Activated CD4-positive, alpha-beta T cell treated with anti-CD3 and anti-CD28 coated beads for 24 hours (primary cell): ENCODE measurements at places on chromosomes 12 and 14.

DNA sequence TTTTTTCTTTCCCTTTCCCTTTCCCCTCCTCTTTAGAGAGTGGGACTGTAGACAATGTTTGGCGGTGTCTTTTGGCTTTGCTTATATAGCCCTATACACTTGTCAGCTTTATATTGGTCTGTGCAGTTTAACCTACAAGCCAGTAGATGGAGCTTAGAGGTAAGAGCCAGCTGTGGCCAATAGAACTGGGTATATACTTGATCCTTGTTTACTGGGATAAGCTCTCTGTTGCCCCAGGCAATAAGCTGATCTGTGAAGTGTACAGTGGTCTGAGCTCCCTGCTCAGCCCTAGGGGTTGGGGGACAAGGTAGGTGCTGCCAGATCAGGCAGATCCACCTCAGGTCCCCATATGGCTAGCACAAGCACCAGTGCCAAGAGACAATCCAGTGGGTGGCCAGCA is 434.1 kb downstream of the NOVA1 start:
- no peak for DNase-seq

GRCh38 chr14:21475767-21476522 is 814 bp downstream of the RAB2B start:
- no peak for DNase-seq

DNA sequence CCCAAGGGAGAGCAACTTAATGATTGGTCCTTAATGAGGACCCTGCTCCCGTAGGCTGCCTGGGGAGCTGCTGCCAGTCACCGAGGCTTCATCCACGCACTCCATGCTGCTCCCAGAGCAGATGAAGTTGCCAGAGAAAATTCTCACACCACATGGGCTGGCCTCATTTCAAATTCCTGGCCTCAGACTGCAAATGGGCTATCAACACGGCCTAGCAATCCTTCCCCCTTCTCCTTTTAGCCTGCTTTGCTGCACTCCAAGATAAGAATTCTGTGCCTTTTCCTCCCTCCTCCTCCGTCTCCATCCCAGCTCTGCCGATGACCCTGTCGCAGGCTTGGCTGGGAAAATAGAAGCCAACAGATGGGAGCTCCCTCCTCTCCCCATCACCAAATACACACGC is 10.8 kb upstream of the DGLUCY start:
- no peak for DNase-seq

GRCh38 chr14:92573761-92574498 is 60.3 kb downstream of the RIN3 start:
- no peak for DNase-seq

- no peak for DNase-seq
Observed at GRCh38 chr12:62290846-62291245, 30.6 kb downstream of the USP15 start.

DNA sequence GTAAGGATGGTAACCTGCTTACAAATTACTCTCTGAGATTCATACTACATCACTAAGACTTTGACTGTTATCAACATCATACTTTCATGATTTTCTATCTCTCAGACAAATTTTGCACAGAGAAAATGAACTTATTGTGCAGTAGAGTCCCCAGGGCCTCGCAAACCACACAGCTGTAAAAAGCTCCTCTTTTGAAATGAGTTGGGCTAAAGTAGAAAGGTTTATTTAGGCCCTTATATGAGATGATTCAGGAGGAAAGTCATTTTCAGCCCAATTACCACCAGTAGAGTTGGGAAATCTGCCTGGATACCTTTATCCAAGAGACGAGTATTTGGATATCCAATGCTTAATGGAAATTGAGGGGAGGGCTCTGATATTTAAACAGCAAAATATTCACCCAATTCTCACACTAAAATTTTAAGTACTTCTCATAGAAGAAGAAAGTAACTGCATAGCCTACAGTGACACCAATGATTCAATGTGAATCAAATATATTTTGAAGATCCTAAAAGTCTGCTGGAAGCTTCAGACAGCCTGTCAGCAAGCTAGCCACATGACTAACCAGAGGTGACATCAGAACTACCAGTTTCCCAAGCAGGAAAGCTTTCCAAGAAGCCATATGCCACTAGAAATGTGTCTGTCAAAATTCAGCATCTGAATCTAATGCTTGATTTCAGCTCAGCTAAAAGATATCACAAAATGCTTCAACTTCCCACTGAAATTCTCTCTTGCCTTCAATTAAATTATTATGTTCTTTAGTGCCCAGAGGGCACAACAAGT is 190.1 kb upstream of the SYT1 start:
- DNase-seq, result no peak

GRCh38 chr14:71193663-71194062 is 286.4 kb downstream of the PCNX1 start:
- DNase-seq, result no peak

DNA sequence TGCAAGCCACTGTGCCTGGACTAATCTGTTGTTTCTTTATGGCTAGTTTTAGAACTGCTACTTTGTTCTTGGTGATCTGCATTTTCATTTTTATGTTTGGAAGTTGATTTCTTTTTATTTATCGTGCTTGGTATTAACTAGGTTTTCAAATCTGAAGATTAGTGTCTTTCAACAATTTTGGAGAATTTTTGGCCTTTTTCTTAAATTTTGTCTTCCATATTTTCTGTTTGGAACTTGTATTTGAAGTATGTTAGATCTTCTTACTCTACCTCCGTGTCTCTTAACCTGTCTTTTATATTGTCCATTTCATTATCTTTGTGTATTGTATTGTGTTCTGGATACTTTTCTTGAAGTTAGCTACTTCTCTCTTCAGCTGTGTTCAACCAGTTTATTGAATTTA is 9.5 kb downstream of the FRS2 start:
- DNase-seq, result no peak

DNA sequence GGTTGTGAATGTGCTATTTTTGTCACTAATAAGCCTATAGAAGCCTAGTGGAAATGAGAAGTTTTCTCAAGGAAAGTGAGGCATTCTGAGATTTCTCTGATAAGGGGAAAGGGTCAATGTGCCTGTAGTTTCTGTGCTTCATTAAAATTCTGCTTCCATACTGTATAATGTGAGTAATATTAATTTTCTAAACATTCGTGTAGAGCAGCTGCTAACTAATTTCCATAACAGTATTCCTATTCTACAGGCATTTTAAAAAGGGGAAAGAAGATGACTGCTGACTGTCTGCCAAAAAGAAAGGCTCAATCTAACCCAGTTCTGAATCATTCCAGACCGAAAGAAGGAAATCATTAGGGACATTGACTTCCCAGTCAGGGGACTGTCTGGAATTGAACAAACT is 293.3 kb upstream of the TMPO start:
- DNase-seq, result no peak

- peak; percentile 67 for DNase-seq
Observed at GRCh38 chr14:22555384-22556011, 33.5 kb downstream of the DAD1 start.

GRCh38 chr12:113299619-113300237 is 35.2 kb downstream of the SLC8B1 start:
- no peak for DNase-seq

GRCh38 chr12:51751661-51752060 is 96.9 kb downstream of the FIGNL2 start:
- DNase-seq, result no peak

GRCh38 chr12:68106160-68106559 is 53.4 kb downstream of the IFNG start:
- no peak for DNase-seq

GRCh38 chr12:131773582-131774221 is 54.5 kb upstream of the MMP17 start:
- no peak for DNase-seq

DNA sequence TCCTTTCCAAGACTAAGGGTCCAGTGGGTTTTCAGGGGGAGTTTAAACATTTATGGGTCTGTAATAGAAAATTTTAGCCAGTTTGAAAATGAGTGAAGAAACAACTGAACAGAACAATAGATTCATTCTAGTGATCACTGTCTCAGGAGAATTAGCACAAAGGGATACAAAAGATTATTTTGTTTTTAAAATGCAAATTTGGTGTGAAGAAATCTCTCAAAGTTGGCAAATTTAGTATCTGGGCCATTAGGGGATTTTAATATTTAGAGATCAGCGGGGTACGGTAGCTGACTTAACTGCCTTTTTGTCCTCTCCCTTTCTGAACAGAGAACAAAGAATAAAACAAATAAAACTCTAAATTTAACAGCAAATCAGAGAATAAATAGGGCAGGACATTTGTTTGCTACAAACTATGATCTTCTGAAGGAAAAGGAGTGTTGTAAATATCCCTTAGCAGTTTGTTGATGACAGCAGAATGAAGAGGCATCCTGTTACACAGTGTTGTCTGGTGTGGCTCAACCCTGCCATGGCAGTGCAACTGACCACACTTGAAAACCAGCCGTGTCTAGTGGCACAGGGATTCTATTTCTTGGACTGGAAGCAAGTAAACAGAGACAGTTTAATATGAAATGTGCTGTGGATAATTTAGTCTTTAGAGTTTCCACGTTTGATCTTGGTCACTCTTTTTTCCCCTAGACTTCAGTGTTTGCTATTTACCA is 46.3 kb upstream of the LRTM2 start:
- no peak for DNase-seq

GRCh38 chr12:32305163-32305562 is 94.2 kb upstream of the FGD4 start:
- DNase-seq, result peak; percentile 21

DNA sequence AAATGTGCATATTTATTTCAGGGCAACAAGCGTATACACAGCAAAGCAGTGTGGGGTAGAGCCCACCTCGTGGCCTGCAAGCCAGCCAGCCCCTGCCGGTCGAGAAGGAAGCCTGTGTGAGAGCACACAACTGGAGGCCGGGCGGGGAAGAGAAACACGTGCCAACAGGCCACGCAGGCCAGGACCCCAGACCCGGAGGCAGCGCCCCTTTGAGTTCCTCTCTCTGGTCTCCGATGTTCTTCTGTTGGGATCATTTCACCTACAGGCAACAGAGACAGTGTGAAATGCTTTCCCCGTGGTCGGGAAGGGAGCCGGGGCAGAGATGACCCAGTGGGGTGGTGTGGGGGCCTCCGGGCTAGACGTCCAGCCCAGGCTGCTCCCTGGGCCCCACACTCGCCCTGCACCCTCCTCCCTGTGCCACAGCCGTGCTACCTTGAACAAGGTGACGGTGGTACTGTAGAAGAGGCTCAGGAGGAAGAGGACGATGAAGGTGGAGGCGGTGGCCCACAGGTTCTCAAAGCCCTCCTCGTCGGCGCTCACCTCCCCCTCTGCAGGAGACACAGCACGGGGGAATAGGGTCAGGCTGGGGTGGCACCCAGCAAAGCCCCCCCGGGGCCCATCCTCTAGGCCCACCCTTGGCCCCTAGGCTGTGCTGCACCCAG is 325.5 kb downstream of the TMEM121 start:
- no peak for DNase-seq

DNA sequence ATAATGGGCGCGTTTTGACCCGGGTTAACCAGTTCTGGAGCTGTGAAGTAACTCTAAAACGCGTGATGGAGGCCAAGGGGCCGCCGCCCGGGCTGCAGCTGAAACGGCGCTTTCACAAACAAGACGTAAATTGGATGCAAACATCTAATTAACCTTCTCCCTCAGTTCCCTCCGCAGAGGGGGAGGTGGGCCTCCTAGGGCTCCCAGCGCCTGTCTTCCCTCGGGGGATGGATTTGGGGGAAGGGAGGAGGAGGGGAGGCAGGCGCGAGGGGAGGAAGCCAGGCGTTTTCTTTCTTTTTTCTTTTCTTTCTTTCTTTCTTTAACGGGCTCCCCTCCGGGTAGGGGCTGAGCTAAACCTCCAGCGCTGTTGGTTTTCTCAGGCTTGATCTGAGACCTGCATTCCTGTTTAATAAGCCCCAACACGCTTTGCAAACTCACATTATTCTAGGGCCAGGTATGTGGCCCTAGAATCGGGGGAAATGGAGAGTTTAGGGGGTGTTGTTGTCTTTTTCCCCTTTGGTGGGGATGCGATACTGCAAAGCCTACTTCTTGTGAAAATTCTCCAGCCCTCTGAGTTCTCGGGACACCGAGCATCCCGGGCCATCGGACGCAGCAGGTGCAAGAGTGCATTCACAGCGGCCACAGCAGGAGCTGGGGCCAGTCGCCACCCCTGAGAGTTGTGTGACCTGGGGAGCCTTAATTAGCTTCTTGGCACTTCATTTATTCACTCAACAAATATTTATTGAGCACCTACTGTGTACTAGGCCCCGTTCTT is 43.6 kb upstream of the LHX5 start:
- no peak for DNase-seq

DNA sequence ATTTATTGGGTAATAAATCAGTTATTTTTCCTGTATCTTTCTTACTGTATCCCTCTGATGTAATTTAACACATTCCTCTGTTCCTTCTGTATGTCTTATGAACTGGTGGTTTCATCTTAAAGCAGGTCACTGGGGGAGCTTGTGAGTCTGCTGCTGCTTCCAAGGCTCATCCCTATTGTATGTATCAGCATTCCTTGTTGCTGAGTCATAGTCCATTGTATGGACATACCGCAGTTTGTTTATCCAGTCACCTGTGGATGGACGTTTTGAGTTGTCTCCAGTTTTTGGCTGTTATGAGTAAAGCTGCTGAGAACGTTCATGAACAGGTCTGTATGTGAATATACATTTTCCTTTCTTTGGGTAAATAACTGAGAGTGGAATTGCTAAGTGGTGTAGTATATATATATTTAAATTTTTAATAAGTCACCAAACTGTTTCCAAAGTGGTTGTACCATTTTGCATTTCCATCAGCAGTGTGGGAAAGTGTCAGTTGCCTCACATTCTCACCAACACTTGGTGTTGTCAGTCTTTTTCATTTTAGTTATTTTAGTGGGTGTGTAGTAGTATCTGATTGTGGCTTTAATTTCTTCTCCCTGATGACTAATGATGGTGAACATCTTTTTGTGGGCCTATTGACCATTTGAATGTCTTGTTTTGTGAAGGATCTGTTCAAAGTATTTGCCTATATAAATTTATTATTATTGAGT is 82.7 kb downstream of the BEGAIN start:
- DNase-seq, result no peak

- DNase-seq, result no peak
Observed at GRCh38 chr12:45242180-45242579, 26.3 kb downstream of the ANO6 start.

DNA sequence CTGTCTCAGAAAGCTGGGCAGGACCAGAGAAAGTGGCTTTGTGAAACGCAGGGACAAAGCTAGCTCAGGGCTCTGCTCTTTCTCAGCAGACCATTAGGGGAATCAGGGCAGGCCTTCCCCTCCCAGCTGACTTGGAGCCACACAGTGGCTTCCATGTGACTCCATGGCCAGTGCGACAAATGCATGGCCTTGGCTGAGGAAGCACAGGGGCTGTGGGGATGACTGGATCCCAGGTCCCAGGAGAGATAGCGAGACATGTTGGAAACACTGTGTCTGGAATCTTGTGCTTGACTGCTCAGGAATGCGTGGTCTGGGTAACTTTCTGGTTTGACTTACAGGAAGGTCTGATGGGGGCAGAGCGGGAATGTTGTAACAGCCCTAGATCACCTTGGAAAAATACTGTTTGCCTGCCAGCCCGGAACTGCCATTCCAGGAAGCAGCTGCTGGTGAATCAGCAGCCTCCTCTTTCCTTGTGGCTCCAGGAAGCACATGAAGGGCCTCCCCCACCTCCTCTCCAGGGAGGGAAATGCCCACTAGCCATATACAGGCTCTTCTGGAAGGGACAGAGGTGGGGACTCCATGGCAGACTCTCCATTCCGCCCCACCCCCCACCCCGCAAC is 133.5 kb upstream of the HIF1A start:
- DNase-seq, result no peak

GRCh38 chr12:16453319-16453718 is 105.9 kb downstream of the MGST1 start:
- no peak for DNase-seq
